Urinary bladder (tissue), 4 donors: ENCODE measurements at places on chromosomes 6 and 20.

DNA sequence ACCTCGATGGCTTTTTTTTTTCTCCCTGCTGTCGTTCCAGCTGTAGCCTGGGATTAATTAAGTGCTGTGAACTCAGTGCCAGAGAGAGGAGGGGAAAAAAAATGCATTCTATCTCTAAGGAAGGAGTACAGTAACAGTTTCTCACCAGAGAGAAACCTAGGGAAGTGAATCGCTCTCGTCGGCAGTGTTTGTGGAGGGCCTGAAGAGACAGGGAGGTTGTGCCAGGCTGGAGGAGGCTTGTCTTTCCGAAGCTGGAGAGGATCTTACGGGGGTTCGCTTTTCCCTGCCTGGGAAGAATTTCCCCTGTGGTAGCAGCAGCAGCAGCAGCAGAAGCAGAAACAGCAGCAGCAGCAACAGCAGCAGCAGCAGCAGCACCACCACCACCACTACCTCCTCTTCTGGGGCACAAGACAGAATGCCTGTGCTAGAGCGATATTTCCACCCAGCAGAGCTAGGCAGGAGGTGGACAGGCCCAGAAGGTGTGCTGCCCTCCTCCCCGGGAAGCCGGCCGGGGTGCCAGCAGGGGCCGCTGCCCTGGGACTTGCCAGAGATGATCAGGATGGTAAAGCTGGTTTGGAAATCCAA is 186.5 kb downstream of the PDE7B start:
- DNase-seq: no peak

DNA sequence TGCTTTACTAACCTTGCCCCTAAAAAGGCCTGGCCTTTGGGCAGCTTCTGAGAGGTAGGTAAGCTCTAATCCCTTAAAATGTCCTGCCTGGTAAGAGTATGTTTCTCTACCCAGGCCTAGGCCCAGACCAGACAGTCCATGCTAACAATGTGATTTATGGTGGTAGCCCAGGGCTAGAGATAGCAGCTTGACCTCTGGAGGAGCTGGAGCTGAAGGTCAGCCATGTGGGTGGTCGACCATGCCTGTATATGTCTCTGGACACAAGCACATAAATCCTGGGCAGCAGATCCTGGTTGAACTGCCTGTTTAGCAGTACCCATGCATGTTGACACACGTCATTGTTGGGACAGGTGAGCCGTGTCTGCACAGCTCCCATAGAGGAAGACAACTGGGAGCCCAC is 62.1 kb upstream of the PHACTR1 start:
- no peak for DNase-seq

DNA sequence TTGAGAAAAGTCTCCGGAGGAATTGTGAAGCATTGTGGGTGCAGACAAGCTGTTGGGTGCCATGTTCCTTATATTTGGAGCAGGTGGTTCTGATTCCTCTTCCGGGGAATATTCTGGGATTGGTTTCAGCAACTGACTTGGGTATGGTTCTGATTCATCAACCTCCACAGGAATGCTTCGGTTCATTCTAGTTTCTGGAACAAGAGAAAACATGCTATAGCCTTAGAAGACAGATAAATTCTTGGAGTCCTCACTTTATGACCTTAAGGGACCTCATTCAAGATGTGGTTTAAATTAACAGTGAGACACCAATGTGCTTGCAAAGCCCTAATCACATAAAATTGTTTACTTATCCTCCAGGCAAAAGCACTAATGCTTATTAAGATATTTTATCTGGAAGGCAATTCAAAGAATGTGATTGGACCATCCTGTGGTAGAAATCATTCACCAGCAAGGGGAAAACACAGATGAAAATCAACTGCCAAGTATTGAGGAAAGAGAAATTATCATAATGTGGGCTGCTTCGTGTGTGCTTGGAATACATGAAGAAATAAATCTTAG is 13.7 kb downstream of the TRAF3IP2 start:
- DNase-seq: no peak

- DNase-seq: no peak
These were observed 86.4 kb downstream of the OPRM1 start for GRCh38 chr6:154125421-154125820.

DNA sequence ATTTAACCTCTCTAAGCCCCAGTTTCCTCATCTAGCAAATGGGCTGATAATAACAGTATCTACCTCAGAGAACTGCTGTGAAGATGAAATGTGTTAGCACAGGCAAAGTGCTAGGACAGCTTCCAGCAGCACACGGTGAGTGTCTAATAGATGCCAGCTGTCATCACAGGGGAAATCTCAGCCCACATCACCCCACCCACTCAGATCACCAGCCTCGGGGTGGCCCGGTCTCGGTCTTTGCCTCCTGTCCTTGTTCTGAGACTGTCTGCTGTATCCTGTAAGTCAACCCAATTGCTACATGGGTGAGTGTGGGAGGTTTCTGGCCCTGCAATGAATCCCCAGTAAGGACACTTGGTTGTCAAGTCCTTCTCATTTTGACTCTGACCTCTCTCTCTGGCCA is 99.5 kb upstream of the ZNFX1 start:
- no peak for DNase-seq

GRCh38 chr6:14217728-14218518 is 100.4 kb downstream of the CD83 start:
- no peak for DNase-seq

DNA sequence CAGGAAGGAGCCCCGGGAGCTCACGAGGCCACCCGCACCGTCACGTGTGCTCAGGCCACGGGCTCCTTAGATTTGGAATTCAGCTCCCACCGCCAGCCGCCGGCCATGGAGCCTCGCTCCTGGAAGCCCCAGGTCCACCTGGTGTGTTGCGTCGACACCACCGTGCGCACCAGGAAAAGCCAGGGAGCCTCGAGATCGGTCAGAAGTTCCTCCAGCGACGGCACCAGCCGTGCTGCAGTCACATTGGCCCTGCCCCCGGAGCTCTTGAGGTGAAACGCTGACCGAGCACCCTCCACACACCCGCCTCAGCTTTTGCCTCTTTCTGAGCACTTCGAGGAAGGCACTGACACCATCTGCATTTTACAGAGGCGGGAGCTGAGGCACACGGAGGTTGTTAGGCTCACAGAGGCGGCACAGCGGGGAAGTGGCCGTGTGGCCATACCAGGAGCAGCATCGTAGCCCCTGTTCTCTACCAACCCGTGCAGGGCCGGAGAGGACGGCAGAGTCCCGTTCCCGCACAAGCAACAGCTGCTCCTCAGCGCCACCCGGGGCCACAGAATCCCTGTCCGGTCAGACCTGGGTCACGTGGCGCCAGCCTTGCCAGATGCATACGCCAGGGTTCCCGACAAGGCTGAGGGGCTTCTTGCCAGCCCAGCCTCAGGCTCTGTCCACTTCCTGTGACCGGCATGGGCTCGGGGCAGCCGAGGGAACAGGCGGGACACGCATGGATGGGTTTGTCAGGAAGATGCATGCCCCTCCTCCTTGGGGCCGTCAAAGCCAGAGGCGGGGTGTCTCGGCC is 7.6 kb downstream of the NKAIN4 start:
- no peak for DNase-seq

DNA sequence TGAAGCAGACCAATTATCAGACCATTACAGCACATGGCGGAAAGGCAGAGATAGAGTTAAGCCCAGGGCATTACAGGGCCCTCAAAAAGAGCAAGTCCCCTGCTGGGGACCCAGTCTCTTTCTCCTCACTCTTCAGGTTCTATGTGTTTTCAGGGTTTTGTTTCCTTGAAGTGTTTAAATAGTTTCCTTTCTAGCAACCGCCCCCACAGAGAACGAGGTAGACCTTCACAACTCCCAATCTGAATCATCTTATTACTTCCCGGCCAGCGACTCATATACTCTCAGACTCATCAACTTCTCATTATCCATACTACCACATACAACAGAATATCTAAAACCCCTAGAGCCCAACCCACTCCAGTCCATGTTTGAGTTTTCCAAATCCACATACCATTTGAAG is 526.6 kb upstream of the ARID1B start:
- DNase-seq: no peak

GRCh38 chr6:46491628-46492547 is 639 bp upstream of the RCAN2 start:
- no peak for DNase-seq

- DNase-seq: no peak
These were observed 407.6 kb upstream of the SOX4 start for GRCh38 chr6:21185861-21186478.

DNA sequence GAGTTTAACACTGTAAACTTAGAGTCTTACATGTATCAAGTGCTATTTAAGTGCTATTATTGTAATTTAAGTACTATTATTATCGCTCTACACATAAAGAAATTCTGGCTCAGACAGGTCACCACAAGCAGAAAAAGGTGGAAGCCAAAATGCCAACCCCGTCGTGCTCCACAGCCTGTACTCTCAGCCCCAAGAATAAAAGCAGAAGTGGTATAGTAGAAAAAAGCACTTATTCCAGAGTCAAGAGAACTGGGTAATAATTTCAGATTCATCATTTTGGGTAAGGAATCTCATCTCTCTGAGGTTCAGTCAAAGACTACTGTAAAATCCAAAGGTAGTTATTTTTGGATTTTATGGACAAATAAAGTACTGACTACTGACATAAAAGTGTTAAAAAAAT is 943 bp downstream of the ZUP1 start:
- no peak for DNase-seq

DNA sequence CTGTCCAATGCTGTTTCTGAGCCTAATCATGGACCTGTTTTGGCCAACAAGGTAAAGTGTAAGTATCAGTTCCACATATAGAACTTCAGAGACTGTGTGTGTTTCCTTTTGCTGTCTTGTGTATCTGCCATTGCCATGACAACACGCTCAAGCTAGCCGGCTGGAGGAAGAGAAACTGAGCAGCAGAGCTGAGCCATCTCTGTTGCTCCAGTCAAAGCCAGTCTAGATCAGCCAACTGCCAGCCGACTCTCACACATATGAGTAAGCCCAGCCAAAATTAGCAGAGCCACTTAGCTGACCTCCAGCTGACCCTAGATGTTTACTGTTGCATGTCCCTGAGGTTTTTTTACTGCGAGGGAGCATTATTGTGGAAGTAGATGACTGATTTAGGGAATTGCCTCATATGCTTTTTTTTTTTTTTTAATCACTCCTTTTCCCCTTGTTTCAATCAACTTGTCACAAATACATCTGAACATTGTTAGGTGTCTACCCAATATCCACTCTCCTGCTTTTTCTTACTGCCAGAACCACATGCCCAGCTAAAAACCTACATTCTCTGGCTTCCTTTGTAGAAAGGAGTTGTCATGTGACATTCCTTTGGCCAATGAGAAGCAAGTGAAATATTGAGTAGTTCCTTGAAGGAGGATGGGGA is 304.3 kb upstream of the SUPT3H start:
- no peak for DNase-seq

GRCh38 chr6:39568896-39569295 is 156.3 kb downstream of the KIF6 start:
- no peak for DNase-seq
